Fibroblast of skin of left biceps (primary cell): ENCODE measurements at places on chromosomes 13 and 19.

DNA sequence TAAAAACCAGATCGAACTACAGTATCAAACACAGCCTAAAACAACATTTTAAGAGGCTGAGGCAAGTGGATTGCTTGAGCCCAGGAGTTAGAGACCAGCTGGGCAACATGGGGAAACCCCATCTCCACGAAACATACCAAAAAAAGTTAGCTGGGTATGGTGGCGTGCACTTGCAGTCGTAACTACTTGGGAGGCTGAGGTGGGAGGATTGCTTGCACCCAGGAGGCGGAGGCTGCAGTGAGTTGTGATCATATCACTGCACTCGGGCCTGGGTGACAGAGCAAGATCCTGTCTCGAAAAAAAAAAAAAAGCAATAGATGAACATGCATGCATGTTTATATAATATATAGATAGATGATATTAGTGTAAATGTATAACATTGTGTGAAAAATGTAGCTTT lies 5.2 kb upstream of the MRPS31 start:
- no peak for DNase-seq

DNA sequence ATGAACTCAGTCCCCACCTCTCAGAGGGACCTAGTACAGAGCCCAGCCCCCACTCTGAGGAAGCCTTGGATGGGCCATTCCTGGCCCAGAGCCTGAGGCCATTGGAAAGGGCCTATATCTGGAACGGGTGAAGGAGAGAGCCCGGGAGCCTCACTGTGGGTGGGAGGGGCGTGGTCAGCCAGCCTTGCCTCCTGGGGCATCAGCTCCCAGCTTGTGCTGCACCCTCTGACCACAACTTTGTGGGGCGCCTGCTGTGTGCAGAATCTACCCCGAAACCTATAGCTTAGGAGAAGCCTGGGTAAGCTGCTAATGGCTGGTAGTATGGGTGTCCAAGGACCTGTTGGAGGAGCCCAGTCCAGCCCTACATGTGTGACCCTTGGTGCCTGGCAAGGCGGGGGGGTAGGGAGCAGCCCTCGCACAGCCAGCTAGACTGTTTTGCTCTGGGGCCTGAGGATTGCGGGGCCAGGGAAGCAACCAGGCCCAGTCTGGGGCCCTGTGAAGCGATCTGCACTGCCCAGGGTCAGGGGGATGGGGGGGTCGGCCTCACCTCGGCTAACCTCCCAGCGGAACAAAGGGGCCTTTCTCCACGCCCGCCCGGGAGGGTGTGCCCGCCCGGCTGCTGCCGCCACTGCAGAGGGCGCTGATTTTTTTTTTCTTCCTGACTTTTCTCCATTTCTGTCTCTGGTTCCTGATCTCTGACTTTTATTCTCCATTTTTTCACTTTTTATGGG lies 42.3 kb downstream of the LYL1 start:
- no peak for DNase-seq

- DNase-seq, result no peak
Measured at GRCh38 chr13:71727662-71728061, 139.3 kb downstream of the DACH1 start.

- peak; percentile 44 for DNase-seq
Measured at GRCh38 chr13:97122381-97122996, 99.6 kb upstream of the MBNL2 start.

DNA sequence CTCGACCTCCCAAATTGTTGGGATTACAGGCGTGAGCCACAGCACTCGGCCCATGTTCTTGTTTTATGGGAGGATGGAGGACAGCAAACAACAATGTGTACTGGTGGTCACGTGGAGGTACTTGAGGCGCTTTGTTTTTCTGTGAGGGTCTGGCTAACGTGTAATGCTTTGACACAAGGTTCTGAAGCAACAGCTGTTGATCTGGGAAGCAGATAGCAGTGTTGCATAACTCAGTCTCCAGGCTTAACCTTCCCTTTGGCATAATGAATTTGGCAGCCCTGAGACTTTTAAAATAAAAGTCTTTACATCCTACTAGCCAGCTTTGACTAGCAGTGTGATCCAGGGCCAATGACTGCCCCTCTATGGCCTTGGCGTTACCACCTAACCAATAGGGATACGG lies 6.9 kb upstream of the ZNF580 start:
- no peak for DNase-seq

DNA sequence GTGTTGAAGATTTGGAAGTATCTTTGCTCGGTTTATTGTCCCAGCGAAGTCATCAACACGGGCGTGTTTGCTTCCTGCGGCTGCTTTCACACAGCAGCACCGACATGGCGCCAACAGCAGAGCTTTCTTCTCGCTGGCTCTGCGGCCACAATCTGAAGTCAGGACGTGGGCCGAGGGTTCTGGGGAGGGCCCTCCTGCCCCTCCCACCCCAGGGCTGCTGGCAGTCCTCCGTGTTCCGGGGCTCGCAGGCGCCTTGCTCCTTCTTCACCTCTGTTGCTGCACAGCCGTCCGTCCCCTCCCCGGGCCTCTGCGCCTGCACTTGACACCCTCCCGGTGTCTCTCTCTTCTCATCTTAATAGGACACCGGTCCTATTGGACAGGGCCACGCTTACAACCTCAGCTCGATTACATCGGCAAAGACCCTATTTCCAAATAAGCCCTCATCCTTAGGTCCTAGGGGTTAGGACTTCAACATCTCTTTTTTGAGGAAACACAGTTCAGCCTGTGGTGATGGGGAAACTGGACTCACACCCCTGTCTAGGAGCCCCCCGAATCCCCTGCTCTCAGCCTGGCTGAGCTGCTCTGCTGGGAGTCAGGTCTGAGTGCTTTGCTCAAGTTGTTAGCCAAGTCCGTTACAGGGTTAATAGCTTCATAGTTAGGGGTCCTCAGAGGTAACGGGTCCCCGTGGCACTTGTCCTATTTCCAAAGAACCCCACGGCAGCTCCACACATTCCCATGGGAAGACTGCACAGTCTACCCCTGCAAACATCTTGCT lies 2.7 kb upstream of the TEX29 start:
- no peak for DNase-seq

DNA sequence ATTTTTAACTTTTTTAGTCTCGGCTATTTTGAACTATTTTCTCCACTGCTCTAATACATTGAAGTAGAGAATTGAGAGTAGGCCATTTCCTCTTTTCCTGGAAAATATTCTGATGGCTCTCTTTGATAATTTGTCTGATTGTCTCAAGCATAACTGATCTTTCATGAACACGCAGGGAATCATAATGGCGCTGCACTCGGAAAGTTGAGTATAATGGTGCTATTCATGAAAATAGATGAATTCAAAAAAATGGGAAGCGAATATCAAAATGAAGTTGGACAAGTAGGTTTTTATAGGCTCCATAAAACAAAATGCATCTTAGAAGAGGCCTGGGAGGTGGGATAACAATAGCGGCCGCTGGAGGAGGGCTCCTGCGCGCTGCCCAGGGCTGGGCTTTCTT lies 29.0 kb downstream of the COL4A2 start:
- DNase-seq, result no peak

DNA sequence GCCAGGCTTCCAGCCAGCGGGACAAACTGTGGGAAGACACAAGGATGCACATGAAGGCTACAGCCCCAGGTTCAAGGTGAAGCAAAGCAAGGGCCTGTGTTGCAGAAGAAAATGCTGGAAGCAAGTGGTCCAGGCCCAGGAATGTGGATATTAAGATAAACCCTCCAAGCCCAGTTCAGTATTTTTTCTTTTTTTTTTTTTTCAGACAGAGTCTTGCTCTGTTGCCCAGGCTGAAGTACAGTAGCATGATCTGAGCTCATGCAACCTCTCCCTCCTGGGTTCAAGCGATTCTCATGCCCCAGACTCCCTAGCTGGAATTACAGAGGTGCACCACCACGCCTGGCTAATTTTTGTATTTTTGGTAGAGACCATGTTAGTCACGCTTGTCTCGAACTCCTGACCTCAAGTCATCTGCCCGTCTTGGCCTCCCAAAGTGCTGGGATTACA lies 4.4 kb downstream of the PRDX2 start:
- DNase-seq, result no peak

DNA sequence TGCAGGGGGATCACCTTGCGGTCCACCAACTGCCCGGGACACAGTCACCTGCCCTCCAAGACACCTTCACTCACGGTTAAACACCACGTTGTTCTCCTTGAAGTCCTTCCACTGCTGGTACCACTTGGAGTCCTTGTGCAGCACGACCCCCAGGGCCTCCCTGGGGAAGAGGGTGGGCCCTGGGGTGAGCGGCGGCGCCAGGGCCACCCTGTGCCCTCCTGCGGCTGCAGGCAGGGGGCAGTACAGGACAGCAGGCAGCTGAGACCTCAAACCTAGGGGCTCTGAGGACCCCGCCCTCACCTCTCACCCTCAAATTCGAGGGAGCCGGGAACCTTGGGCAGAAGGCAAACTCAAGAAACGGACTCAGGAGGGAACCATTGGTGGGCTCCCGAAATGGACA lies 7.5 kb upstream of the CTXN1 start:
- DNase-seq, result no peak

DNA sequence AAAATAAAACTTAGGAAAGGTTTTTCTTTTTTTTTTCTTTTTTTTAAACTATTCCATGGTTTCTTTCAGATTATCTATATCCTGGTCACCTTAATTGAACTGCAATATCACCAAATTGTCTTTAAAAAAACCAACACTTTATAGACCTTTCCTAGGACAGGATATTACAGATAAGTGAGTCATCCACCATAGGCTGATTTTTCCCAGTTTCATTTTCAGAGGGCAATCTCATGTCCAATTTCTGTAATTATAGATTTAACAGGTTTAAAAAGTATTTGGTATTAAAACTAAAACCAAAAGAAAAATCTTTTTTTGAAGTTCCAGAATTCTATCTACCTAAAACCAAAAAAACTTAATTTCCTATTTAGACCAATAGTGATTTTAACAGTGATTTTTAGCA lies 13.2 kb downstream of the SPART start:
- DNase-seq, result no peak

DNA sequence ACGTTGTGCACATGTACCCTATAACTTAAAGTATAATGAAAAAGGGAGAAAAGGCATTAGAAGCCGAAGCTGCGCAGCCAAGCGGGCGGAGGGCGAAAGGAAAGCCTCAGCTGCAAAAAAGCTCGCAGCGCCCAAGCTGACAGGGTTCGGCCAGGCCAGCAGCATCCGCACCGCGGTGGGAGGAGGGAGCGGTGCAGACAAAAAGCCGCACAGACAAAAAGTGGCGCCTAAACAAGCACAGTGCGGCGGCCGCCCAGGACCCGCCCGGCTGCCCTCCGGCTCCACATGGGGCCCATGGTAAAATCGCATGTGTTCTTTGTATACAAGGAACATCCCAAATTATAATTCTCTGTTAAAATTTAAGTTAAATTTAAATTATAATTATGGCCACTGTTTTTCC lies 42.4 kb downstream of the PSG3 start:
- no peak for DNase-seq

DNA sequence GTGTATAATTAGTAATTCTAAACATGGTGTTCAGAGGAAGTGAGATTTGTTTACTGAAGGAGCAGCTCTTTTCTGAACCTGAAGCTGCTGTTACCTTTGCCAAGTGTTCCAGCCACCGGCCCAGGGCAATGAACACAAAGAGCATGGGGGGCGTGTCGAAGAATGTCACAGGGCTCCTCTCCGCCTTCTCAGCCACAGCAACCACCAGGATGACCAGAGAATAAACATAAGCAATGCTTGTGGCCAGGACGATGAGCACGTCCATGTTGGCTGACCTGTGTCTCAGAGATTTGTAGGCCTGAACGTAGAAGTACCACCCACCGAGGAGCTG lies 53.1 kb downstream of the ATP7B start:
- DNase-seq, result no peak

- no peak for DNase-seq
Measured at GRCh38 chr19:7505682-7506384, 10.1 kb upstream of the ZNF358 start.

DNA sequence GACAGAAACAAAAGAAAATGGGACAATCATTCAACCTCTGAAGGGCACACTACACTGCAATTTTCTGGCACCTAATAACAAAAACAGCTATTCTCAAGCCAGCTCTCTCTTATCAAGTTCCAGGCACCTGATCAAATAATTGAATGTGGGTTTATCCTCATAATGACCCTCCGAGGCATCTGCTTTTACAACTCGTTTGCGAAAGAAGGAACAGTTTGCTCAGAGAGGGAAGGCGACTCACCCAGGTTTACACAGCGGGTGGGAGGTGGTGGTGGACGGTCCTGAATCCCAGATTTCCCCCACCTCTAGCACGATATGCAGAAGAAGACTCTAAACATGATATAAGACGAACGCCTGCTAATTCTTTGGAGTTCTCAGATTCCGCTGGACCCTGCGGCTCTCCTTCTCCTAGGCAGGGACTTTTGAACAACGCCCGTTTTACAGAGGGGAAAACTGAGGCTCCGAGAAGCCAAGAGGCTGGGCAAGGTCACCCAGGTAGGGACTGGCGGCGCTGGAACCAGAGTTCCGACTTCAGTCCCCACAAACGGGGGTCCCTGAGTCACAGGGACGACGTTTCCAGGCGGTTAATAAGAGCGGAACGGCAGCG lies 641 bp downstream of the SGTA start:
- no peak for DNase-seq

DNA sequence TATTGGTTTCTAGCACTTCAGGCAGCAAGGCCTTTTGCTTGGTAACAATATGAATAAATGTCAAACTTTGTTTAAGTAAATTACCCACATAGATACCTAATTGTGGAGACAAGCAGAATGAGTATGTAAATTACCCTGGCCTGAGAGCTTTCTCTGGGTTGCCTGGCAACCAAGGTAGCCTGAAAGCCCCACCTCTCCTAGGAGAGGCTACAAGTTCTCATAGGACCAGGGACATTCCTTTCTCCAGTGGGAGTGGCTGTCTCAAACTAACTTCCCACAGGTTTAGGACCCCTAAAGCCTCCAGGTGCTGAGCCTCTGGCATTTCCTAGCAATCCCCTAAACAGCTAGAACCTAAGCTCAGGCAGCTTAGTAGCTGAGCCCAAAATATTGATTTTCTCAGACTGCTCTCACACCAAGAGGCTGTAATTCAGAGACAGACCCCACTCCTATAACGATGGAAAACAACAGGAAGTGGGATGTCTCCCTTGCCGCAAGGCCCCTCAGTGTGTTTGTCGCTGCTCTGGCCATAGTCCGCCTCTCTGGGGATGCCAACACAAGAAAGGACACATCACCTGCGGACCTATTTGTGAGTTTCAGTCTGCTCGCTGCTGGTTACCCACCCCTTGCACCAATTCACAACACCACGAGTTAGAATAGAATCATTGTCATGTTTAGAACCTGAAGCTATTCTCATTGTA lies 207.3 kb downstream of the DLEU7 start:
- no peak for DNase-seq

GRCh38 chr19:58538257-58539168 lies 5.4 kb upstream of the TRIM28 start:
- no peak for DNase-seq

DNA sequence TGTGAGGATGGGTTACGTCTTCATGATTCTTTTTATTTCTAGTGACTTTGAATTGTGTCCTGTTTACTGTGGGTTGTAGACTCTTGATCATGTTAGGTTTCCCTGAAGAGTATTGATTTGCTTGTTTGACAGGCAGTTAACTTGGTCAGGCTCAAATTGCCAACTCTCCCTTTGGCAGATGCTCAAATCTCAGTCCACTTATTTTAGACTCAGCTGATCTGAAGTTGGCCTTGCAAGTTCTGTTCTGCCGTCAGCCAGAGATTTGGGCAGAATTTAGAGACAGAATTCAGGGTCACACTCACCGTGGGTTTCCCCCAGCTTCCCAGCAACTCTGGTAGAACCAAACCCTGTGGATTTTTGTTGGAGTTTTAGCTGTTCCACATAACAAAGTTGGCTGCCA lies 71.6 kb upstream of the TEX29 start:
- no peak for DNase-seq

GRCh38 chr13:97948041-97948440 lies 5.4 kb upstream of the IPO5 start:
- no peak for DNase-seq
